ENCODE measurements at places on chromosomes 2 and 18.
A peak's percentile ranks its signal among the peaks of the same experiment; 100 is the strongest.

DNA sequence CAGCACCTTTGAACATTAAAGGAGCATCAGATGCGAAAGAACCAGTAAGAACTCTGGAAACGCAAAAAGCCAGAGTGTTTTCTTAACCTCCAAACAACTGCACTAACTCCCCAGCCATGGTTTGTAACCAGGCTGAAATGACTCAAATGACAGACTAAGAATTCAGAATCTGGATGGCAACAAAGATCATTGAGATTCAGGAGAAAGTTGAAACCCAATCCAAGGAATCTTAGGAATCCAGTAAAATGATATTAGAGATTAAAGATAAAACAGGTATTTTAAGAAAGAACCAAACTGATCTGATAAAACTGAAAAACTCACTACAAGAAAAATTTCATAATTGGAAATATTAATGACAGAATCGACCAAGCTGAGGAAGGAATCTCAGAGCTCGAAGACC lies 116.7 kb downstream of the PTRHD1 start:
- no peak for DNase-seq

- DNase-seq: no peak
Observed at GRCh38 chr2:170024721-170025120, 153.2 kb upstream of the MYO3B start.

DNA sequence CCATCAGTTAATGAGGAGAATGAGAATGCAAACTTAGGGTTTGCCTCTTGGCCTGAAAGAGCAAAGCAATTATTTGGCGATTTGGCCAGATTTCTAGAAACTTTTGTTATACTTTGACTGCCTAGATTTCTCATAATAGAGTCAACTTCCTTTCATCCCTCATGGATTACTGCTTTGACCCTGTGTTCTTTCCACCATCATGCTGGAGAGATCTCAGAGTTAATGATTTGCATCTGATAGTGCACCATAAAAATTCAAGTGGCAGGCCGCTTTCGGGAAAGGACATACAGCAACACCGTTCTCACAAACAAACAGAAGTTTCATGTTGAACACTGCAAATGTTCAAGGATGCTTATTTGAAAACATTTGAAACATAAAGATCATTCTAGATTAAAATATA lies 143.7 kb upstream of the ZFP36L2 start:
- DNase-seq: no peak

- no peak for DNase-seq
Observed at GRCh38 chr2:51953931-51954330, 922.0 kb upstream of the NRXN1 start.

DNA sequence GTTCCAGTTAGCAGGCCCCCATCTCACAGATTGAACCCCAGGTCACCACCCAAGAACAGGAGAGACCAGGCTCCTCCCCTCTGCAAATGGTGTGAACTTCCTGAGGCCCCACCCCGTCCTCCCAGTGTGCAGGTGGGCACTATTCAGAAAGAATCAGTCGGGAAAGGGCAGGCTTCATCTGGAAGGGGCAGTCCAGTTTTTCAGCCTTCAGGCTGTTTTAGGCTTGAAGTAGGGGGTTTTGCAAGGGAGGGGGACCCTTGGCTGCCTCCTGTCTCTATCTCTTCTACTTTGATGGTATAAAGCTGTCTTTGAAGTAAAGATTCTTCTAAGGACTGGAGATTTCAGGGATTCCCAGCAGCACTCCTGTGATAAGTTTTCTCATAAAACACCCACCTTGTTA lies 267.6 kb downstream of the RND3 start:
- DNase-seq: no peak

- no peak for DNase-seq
Observed at GRCh38 chr2:164439885-164440284, 181.4 kb downstream of the GRB14 start.

DNA sequence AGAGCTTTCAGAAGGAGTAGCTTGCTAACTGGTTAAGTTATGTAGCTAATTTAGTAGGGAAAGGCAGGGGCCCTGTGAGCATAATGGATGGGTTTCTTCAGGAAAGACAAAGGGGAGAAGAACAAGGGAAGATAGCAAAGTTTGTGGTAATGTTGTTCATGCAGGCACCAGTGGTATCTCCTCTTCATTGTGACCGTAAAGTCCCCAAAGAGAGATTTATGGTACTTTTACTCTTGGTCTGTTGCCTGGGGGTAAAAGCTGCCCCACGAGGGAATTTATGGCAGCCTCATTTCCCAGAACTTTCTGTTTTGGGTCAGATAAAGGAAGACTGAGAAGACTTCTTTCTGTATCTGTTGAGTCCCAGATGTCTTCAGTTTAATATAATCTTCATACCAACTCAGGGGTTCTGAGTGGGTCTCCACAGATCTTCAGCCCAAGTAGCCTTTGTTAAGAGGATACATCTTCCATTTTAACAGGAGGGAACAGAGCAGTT lies 27.5 kb downstream of the MALT1 start:
- no peak for DNase-seq

- DNase-seq: peak; percentile 44
Observed at GRCh38 chr2:160406591-160407392, 86.8 kb downstream of the RBMS1 start.

DNA sequence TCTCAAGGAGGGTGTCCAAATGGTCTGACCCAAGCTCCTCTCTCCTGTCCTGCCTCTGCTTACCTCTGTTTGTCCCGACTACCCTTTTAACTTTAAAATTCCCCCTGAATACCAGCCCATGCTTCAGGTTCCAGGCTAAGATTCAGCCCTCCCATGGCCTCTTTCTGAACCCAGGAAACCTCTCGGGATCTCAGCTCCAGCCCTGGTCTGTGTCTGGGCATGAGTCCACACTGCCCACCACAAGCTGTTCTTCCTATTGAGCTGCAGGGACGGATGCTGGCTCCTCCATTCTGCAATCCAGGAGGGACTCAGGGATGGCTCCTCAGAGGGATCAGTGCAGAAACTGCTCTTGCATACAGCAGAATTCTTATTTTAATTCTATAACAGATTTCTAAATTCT lies 78.9 kb downstream of the MYT1L start:
- DNase-seq: no peak

DNA sequence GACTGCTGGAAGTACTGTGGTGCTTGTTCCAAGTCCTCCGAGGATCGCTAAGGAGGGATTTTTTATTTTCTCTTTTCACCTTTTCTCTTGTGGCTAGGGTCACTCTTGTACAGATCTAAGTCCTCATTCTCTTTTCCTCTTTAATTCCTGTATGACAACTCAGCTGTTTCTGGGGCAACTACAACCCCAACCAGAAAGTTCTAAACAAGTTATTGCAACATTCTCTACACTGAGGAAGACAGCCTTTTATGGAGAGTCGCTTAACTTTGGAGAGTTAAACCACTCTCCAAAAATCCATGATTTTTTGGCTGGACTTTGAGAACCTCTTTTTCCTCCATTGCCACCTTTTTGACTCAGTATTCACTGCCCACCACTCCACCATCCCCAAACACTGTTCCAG lies 74.0 kb upstream of the SESTD1 start:
- DNase-seq: no peak

- DNase-seq: no peak
Observed at GRCh38 chr18:44537526-44537925, 143.2 kb upstream of the SETBP1 start.

DNA sequence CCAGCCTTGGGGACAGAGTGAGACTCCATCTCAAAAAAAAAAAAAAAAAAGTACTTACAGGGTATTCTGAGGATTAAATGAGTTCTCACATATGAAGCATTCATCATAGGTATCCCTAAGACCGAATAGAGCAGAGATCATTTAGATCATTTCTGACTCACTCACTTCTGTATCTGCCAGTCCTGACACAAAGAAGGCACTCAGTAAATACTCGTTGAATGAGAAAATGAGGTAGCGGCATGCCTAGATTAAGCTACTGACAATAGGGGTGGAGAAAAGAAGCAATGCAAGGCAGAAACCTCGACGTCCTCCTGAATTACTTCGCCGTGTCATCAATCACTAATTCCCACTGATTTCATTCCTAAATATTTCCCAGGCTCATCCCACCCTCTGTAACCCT lies 103.8 kb downstream of the GREB1L start:
- no peak for DNase-seq

GRCh38 chr2:233845301-233846060 lies 8.9 kb downstream of the HJURP start:
- no peak for DNase-seq

DNA sequence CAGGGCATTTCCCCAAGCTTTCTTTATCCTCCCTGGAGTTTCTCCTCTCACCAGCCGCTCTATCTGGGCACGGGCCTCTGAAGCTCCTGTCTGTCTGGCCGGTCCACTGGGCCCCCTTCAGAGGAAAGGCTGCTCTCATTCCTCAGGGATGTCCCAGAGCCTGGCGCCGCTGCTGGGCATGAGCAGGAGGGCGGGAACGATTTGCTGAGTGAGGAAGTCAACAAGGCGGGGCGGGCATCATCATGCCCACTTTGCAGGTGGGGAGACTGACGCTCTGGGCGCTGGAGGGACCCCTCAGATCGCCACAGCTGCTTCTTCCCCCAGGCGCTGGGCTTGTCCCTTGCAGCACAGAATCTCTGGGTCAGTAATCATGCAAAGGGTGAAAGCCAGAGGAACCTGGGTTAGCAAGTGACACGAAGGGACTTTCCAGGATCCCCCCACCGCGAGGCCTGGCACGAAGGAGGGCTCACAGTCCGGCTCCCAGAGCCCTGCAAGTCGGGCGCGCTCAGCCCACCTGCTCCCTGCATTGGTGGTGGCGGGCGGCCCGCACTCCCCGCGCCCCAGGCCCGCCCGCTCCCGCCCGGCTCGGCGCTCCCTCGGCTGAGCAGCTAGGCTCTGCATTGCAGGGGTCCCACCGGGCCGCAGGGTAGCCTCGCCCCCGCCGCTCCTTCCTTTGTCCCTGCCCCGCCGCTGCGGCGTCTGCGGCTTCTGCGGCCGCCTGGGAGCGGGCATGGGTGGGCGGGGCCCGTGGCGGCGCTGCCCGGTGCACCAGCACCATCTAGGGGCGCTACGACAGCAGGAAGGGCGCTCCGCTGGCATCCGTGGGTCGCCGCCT lies 157.8 kb downstream of the CYRIA start:
- no peak for DNase-seq

- DNase-seq: no peak
Observed at GRCh38 chr18:59416818-59417217, 57.8 kb upstream of the LMAN1 start.

DNA sequence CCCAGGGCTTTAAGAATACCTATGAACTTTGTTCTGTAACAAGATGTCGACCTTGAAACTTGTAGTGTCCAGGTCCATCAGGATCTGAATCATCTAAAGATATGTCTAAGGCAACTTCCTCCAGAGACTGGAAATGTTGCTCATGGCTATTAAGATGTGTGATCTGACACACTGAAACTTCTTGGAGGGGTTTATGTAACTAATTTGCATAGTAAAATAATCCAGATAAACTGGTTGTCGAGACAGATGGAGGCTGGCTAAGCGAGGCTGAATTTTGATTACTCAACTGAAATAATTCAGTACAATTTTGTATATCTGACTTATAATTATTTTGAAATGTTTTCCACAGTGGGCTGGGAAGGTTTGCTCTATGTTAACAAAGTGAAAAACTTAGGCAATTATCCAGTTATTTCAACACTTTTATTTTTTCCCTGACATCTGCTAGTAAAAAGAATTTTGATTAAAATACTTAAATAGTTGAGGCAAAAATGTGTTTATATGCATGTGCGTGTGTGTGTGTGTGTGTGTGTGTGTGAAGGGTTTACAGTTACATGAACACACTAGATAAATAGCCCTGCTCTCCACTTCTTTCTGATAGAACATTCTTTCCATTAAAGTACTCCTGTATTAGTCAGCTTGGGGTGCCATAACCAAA lies 11.4 kb upstream of the MAP3K20 start:
- DNase-seq: no peak

DNA sequence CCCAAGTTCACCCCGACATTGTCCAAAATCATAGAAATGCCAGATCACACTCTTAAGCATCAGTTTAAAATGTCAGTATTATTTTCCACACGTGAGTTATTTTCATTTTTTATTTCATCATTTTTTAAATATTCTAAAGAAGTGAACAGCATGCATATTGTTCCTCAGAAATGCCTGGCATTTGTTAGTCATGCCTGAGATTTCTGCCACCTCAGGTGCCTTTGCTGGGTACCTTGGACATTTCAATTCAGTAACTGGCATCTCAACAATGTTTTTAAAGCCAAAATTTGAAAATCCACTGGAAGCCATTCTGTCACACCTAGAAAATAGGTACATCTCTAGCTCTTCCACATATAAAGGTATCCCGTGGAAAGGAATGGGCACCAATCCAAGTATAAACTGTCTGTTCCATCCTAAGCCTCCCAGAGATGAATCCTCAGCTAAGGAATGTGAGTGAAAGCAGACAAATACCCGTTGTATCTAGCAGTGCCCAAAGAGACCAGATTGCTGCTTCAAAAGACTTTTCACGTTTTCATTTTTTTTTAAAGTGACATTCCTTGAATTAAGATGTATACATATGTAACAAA lies 159.8 kb downstream of the ZNF385B start:
- no peak for DNase-seq

DNA sequence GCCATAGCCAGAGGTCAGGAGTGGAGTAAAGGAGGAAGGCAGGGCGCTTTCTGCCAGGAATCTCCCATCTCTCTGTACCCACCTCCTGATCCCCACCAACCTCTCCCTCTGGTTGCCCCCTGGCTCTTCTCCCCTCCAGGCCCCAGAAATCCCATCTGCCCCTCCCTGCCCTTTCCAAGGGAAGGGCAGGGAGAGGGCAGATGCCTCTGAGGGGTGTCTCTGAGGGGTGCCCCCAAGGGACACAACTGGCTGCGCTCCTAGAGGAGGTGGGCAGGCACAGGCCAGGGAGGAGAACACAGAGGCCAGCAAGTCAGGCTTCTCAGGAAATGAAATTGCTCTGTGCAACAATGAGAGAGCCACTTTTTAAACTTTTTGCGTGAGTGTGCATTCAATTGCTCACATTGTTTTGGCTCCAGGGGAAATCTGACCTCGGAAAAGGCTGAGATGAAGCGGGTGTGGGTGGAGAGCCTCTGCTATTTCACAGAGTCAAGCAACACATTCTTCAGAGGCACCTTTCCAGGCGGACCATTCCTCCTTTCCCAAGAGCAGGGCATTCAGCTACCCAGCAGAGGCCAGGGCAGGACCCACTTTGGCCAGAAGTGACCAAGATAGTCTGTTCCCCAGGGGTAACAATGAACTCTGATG lies 125.5 kb downstream of the SMAD7 start:
- no peak for DNase-seq

- no peak for DNase-seq
Observed at GRCh38 chr2:205658572-205658971, 23.7 kb upstream of the NRP2 start.

DNA sequence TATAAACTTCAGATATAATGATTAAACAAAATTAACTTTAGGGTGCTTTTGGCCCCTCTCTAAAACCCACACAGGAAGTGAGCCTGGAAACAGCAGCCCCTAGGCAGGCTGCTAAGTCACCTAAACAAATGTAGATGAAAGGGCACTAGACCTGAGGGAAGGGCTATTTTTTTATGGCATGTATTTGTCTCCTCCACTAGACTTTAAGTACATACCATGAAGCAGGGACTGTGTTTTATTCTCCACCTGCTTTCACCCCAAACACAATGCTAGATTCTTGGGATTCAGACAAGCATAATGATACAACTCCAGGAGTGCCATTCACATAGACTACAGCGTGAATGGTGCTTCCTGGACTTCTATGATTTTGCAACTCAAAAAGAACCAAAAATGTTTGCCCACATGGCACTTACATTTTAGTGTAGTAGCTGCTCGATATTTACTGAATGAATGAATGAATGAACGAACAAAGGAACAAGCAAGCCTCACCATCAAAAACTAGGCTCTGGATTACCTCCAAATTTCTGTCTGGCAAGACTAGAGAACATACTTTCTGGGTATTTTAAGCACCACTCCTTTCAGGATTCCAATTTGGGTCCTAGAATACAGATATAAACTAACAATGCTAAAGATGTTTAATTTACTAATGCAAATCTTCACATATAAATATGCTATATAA lies 10.1 kb downstream of the ATAD2B start:
- DNase-seq: no peak

Data from stimulated activated CD8-positive, alpha-beta memory T cell treated with anti-CD3 and anti-CD28 coated beads, Interleukin-7, amount 100 ng/mL, for 1 hour (primary cell).